ENCODE measurements at places on chromosomes 1 and 21.

DNA sequence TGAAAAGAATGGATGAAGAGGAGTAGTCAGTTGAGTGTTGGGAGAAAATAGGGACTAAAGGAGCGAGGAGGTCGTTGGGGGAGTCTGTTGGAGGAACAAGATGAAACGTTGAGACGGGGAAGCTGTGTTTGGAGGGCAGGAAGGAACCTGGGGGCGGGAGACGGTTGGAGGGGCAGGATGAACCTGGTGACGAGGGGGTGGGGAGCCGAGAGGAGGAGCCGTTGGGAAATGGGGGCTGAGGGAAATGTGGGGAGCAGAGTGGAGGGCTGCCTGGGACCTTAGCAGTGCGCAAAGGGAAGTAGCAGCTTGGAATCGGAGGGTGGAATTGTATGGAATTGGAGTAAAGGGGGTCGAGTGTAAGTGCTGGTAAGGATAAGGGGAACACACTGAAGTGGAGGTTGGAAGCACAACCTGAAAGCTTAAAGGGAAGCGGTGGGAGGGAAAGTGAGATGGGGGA, 630 bp downstream of the MTF2 start:
- DNase-seq = peak; percentile 2

DNA sequence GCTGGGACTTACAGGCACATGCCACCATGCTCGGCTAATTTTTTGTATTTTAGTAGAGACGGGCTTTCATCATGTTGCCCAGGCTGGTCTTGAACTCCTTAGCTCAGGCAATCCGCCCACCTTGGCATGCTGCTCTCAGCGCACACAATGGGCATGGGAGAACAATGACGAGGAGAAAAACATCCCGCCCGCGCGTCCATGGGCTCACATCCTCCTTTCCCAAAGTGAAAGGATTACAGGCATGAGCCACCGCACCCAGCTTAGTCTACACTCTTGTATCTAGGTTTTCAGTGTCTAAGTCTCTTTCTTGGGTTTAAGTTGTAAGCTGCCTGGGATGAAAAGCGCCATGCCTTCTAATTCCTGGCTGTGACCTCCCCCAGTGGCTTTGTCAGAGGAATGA, 37.9 kb downstream of the CDK18 start:
- DNase-seq = no peak

DNA sequence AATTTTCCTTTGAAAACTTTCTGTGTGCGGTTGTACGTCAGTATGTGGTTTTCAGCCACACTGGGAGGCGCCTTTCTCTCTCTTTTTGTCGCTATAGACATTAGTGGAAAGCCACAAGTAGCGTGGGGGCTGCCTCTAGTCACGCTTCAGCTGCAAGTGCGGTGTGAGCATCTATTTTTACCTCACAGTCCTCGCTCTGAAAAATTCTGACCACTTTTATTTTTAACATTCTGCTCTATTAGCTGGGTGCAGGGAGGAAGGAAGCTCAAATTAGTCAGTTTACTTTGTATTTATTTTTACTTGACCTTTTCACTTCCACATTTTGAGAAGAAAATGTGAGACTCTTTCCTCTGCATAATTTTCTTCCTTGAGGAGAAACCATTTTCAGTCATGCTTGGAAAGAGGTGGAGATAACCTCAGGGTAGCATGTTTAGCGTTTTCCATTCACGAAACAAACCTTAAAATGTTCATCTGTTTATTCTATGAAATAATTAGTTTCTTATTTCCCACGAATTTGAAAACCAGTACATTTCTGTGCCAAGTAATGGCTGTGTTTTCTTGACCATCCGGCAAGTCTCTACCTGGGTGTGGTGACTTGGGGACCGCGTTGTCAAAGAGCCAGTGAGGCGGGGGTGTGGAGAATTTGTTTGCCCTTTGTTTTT, 35.6 kb downstream of the ADARB1 start:
- no peak for DNase-seq

GRCh38 chr1:93882269-93882668, 3.3 kb upstream of the DNTTIP2 start:
- no peak for DNase-seq

DNA sequence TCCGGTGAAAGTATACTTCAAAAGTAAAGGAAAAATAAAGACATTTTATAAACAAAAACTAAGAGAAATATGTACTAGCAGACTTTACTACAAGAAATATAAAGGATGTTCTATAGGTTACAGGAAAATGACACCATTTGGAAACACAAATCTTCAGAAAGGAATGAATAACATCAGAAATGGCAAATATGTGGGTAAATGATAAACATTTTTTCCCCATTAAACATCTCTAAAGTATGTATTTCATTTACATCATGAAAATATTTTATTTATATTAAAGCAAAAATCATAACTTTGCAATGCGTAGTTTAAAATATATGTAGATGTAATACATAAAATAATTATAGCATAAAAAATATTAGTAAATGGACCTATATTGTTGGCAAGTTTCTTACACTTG, 184.1 kb upstream of the ZNHIT6 start:
- no peak for DNase-seq

- DNase-seq = no peak
Observed at GRCh38 chr1:10292188-10292587, 81.8 kb downstream of the KIF1B start.

- peak; percentile 72 for DNase-seq
Observed at GRCh38 chr1:65141394-65141793, 6.6 kb upstream of the AK4 start.
